Memory B cell (primary cell): ENCODE measurements at places on chromosomes 3 and 15.

- DNase-seq, result no peak
Observed at GRCh38 chr3:128500556-128500955, 7.6 kb upstream of the GATA2 start.

- DNase-seq, result no peak
Observed at GRCh38 chr3:129606636-129607390, at the start of gene PLXND1. PLXND1 (minus strand) TSS chr3:129606676; CDS start chr3:129606639, 37 bp downstream.

GRCh38 chr3:155495387-155495786 lies 201.9 kb upstream of the STRIT1 start:
- no peak for DNase-seq

DNA sequence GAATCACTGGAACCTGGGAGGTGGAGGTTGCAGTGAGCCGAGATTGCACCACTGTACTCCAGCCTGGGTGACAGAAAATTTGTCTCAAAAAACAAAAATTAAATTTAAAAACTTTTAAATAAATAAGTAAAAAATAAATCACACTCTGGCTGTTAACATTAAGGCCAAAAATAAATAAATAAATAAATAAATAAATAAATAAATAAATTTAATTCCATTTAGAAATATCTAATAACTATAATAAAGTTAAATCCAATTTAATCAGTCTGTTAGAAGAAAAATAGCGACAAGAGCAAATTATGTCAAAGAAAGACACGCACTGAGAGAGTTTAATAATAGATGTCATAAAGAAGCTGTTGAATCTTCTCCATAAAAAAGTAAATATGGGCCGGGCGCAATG lies 13.4 kb downstream of the MAP4 start:
- DNase-seq, result no peak

GRCh38 chr3:118607915-118608820 lies 426.5 kb downstream of the IGSF11 start:
- no peak for DNase-seq

GRCh38 chr3:116045314-116045713 lies 400.0 kb downstream of the LSAMP start:
- no peak for DNase-seq

- no peak for DNase-seq
Observed at GRCh38 chr15:98800437-98801233, 152.3 kb downstream of the IGF1R start.

GRCh38 chr15:49857496-49858475 lies 236.9 kb downstream of the DTWD1 start:
- no peak for DNase-seq

- DNase-seq, result no peak
Observed at GRCh38 chr3:31565288-31565687, 32.6 kb downstream of the STT3B start.

GRCh38 chr15:51126842-51127241 lies 32.1 kb upstream of the TNFAIP8L3 start:
- DNase-seq, result no peak

GRCh38 chr15:92687195-92687602 lies 31.6 kb upstream of the FAM174B start:
- no peak for DNase-seq

DNA sequence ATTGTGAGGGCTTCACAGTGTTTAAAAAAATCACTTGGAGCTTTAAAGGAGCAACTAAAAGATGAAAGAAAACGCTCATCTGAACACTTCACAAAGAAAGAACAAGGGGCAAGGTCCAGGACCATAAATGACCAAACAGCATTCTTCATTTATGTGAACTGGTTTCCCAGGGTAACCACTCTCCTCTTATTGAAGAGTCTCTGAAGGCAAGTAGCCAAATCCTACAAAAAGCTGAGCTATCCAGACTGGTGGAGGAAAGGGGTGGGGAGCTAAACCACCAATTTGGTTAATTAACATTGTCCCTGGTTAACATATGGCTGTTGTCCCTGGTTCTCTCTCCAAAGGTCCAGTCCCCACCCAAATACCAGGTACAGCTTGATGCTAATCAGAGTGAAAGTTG lies 58.1 kb downstream of the OSBPL10 start:
- no peak for DNase-seq

GRCh38 chr15:71807125-71807629 lies 3.2 kb upstream of the NR2E3 start:
- DNase-seq, result no peak

- no peak for DNase-seq
Observed at GRCh38 chr15:40933517-40933902, 4.4 kb downstream of the DLL4 start.

DNA sequence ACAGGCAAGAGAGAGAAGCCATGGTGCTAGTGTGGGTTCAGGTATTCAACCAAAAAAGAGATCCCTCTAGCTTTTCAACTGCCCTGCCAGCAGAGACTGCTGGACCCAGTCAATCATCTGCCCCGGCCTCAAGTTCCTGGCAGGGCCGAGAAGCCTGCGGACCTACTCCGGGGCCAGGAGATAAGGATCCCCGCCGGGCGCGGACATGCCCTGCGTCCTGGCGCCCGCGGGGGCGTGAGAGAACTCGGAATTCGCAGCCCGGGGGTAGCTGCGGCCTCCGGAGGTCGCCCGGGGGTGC lies 821 bp upstream of the MAGI1 start:
- no peak for DNase-seq

DNA sequence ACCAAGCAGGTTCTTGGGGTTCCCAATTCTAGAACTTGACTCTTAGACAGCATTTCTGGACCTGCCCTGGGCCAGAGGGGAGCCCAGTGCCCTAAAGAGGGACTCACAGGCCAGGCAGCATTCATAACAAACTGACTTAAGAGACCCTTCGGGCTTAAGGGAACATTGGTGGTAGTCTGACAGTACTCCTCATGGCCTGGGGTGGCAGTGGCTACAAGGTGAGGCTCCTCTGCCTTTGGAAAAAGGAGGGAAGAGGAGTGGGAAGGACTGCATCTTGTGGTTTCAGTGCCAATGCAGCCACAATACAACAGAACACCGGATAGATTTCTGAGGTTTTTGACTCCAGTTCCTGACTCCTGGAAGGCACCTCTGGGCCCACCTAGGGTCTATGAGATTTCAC lies 172.2 kb upstream of the STRIT1 start:
- no peak for DNase-seq

GRCh38 chr3:163011596-163011995 lies 1515.0 kb downstream of the OTOL1 start:
- no peak for DNase-seq

GRCh38 chr3:170848292-170848917 lies 21.6 kb downstream of the RPL22L1 start:
- no peak for DNase-seq

DNA sequence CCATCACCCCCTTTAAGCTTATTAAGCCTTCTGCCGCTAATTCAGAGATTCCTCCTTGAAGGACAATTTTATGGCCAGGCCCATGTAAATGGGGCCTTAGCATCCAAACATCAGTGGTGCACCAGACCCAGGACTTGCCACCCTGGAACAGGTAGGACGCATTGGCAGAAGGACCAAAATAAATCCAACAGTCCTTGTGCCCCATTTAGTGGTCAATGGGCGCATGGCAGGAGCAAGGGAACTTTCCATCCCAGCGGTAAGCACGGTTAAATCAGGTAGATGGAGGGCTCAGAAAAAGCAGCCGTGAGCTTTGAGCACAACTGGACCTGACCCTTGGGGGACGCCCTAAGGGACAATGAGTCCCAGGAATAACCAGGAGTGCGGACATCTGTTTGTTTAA lies 540.8 kb upstream of the ROBO1 start:
- no peak for DNase-seq

GRCh38 chr3:187243933-187244524 lies 46.7 kb downstream of the RTP1 start:
- DNase-seq, result no peak

DNA sequence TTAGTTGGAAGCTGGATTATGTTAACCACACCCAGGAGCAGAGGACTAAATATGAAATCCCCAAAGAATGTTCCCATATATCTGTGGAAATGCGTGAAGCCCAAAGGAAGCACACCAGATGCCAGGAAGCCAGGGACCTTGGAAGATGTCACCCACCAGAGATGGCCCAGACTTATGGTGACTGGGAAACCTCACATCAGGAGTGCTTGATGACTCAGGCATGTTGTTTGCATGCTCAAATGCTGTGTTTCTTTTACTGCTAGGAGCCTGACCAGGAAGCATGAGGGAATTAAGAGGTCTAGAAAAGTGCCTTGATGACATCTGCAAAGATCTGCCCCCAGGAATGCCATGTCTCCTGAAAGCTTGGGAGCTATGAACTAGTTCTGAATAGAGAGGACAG lies 109.0 kb upstream of the SLC2A2 start:
- DNase-seq, result no peak
